CD4-positive, alpha-beta T cell treated with Interleukin-15 for 1 hour (primary cell): ENCODE measurements at places on chromosomes 11 and 22.

DNA sequence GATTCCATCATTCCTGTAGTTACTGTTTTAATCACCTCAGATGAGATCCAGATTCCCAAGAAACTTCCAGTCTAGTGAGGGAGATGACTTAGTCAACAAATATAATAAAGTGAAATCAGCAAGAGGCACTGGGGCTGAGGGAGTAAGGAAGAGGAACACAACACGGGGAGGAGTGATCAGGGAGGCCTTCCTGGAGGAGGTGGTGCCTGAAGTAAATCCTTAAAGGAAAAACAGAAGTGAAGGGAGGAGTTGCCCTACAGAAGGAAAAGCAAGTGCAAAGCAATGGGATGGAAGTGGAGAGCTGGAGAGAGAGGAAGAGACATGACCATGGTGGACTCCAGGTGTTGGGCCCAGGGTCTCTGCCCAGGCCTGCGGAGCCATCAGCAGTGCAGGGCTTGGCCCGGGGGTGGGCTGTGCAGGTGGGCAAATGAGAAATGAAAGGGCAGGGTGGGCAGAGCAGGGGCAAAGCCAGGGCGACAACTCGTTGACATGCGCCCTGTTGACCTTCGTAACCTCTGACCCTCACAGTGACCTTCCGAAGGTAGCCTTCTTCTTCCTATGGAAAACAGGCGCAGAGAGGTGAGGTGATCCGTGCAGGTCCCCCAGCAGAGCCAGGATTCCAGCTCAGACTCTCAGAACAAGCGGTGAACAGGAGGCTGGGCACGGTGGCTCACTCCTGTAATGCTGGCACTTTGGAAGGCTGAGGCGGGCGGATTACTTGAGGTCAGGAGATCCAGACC is 12.1 kb upstream of the PPARA start:
- DNase-seq: no peak

DNA sequence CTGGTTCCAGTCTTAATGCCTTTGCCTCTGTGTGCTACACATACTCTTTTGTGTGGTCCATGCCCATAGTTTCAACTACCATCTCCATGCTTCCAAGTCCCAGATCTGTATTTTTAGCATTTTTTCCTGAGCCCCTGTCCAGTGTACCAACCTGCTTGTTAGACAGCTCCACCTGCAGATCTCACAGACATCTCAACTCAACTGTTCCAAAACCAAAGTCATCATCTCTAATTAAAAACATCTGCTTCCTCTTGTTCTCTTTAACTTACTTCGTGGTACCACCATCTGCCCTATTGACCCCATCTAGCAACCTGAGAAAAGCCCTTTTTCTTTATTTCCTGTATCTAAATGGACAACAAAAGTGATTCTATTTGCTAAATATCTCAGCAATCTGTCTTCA is 8.6 kb upstream of the KMT2A start:
- no peak for DNase-seq

- no peak for DNase-seq
Measured at GRCh38 chr11:12084256-12084655, 26.1 kb upstream of the MICAL2 start.

DNA sequence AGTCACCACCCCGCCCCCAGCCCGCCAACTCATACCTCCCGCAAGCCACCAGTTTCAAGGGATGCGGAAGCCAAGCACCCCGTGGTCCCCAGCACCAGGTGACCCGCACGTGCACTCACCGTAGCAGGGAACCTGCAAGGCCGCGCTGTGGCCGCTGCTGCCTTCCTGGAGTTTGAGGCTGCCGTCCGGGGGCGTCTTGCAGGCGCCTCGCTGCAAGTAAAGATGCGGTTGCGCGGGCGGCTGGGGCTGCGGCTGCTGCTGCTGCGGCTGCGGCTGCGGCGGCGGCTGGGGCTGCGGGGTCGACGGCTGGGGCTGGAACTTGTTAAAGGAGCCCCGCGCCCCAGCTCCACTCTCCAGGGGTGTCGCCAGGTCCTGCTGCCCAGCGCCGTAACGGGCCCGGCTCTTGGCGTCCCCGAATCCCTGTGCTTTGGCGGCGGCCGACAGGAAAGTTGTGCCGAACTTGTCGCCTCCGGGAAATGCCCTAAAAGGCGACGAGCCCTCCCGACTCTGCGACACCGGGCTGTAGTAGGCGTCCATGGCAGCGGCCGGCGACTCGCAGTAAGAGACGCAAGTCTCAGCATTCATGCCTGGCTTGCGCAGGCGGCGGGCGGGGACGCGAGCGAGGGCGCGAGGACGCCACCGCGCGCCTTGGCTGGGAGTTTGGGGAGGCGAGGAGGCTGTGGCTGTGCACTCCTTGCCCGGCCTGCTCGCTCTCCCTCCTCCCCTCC is at the start of gene ALX4:
Gene ALX4, minus strand, starts transcription at position 662 of the 728 bp plus-strand sequence. Its CDS starts 77 bp downstream, at position 585.
- DNase-seq: no peak

GRCh38 chr22:24875862-24876506 is 70.0 kb downstream of the SGSM1 start:
- DNase-seq: no peak

DNA sequence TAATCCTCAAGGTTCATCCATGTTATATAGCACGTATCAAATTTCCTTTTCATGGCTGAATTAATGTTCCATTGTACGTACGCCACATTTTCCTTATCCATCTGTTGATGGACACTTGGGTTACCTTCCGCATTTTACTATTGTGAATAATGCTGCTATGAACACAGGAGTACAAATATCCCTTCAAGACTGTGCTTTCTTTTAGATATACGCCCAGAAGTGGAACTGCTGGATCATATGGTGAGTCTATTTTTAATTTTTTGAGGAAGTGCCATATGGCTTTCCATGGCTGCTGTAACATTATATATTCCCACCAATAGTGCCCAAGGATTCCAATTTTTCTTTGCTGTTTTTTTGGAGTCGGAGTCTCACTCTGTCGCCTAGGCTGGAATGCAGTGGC is 6.0 kb downstream of the MRPL40 start:
- no peak for DNase-seq

DNA sequence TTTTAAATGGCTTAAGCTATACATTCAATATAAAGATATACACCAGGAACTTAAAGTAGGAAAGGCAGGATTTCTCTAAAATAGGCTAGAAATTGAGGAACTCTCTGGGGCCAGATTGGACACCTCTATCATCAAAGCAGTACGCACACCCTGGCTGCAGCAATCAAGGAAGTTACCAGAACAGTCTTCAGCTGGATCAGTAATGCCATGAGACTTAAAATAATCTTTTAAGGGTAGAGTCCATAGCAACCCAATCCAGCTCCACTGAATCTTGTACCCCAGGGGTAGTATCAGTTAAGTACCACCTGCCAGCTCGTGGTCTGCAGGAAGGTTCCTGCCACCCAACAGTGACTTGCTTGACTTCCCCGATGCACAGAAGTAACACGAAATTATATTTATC is 3.0 kb downstream of the RDX start:
- DNase-seq: no peak
